ENCODE measurements at places on chromosomes 11 and 22. TPM values are rescaled to one million over a fixed set of nuclear protein-coding genes. Genes with fewer than 3 reads are reported as not detected.

- no peak for DNase-seq
- peaks cover 13% of the 10 kb centered on the region for H3K4me1 ChIP-seq
- no peaks in the 10 kb centered on the region for H3K36me3 ChIP-seq
- 0 out of 2 replicates have a peak, but pooled peaks cover 6% of the 10 kb centered on the region for H3K27me3 ChIP-seq
- peak overlapping the region; percentile 77 for H3K27ac ChIP-seq
Measured at GRCh38 chr22:19664406-19664805, 49.9 kb upstream of the SEPTIN5 start.

The POU2F3 gene
- polyA plus RNA-seq, result not detected

DNA sequence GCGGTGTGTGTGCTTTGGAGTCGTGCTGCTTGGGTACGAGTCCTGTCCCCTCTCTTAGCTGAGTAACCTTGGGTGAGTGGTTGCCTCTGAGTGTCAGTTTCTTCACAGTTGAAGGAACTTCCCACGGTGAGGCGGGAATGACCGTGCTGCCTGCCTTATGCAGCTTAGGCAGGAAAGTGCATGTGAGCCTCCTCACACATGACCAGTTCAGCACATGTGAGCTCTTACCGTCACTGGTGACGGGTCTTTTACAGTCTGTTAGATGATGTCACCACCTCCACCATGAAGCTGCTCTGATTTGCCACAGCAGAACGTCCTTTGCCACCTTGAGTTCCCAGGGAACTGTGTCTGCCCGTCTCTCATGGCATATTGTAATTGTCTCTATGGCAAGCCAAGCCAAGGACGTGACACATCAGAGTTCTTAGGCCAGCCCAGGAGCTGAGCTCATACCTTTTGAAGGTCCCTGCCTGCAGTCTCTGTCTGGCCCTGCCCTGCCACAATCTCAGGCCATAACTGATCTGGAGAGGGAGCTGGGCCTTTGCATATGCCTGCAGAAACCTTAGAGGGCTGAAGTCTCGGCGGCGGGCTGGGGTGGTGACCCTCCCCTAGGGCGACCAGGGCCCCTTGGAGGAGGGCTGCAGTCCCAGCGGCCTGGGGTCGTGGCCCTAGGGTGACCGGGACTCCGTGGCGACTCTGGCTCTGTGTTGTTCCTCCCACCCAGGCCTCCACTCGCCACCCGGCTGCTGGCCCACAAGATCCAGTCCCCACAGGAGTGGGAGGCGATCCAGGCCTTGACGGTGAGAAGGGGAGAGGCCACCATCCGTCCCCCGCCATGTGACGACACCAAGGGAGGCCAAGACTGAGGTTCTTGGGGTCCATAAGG, 7.8 kb downstream of the GGA1 start:
- no peaks in the 10 kb centered on the region for H3K4me1 ChIP-seq
- DNase-seq, result no peak
- no peak overlapping the region for H3K4me3 ChIP-seq
- no peaks in the 10 kb centered on the region for H3K27me3 ChIP-seq

DNA sequence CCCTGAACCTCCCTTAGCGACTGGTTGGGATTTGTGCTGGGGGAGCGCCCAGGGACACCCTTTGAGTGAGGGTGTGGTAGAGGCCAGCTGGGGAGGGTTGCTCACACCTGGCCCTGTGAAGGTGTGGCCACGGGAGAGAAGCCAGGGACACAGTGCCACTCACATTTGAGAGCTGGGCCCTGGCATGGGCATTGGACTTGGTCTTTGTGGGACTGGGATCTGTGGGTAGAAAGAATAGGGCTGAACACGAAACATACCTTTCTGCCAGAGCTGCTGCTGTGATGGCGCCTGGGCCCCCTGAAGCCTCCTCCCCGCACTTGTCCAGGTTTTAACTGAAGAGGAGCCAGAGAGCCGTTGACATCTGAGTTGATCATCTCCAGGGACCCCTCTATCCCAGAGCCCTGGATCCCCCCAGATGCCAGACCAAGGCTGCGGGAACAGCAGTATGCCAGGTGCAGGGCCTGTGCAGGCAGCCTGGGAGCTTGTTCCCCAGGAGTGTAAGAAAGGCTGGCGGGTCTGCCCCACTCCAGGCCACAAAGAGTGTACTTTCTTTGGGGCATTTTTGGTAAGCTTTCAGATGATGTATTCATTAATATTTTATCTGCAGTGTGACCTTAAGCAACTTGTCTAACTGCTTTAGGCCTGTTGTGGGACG, 284.1 kb downstream of the TBC1D22A start:
- no peaks in the 10 kb centered on the region for H3K36me3 ChIP-seq
- no peaks in the 10 kb centered on the region for H3K4me1 ChIP-seq
- H3K27ac ChIP-seq, result no peak overlapping the region
- H3K27me3 ChIP-seq, result no peaks in the 10 kb centered on the region
- H3K4me3 ChIP-seq, result no peak overlapping the region

DNA sequence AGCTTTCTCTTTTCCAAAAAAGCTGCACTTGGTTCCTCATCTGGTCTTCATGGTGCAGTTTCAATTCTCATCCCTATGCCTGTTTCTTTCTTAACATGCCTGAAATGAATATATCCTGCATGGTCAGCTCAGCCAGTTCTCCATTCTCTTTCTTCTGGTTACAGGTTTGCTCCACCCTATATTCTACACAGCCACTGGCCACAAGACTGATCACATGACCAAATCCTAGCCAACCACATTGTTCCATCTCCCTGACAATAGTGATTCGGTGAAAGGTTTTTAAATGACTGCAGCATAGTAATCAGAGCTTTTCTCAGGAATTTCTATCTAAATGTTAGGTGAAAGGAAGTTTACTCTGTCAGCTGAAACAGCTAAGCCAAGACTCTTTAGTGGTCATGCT, 891.4 kb downstream of the METTL15 start:
- H3K27me3 ChIP-seq, result no peaks in the 10 kb centered on the region
- H3K27ac ChIP-seq, result no peak overlapping the region
- no peak for DNase-seq

The EMID1 gene
- not detected for polyA plus RNA-seq

DNA sequence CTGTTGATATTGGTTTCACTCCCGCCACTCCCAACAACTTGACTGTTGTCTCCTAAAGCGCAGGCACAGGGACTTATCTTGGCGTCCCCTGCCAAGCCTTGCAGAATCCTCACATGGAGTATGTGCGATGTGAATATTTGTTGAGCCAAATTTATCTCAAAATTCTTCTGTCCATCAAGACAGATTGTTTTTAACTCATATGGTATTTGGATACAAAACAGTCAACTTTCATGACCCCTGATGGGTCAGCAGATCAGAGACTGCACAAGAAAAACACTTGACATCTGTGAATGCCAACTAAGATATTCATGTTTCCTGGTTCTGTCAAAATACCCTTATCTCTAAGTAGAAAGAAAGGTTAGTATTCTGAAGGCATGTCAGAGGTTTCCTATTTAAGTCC, 221.7 kb upstream of the BLID start:
- peaks cover 25% of the 10 kb centered on the region for H3K4me1 ChIP-seq
- H3K4me3 ChIP-seq, result no peak overlapping the region
- H3K36me3 ChIP-seq, result no peaks in the 10 kb centered on the region
- no peak overlapping the region for H3K27ac ChIP-seq

The ASCL2 gene
- polyA plus RNA-seq, result not detected

DNA sequence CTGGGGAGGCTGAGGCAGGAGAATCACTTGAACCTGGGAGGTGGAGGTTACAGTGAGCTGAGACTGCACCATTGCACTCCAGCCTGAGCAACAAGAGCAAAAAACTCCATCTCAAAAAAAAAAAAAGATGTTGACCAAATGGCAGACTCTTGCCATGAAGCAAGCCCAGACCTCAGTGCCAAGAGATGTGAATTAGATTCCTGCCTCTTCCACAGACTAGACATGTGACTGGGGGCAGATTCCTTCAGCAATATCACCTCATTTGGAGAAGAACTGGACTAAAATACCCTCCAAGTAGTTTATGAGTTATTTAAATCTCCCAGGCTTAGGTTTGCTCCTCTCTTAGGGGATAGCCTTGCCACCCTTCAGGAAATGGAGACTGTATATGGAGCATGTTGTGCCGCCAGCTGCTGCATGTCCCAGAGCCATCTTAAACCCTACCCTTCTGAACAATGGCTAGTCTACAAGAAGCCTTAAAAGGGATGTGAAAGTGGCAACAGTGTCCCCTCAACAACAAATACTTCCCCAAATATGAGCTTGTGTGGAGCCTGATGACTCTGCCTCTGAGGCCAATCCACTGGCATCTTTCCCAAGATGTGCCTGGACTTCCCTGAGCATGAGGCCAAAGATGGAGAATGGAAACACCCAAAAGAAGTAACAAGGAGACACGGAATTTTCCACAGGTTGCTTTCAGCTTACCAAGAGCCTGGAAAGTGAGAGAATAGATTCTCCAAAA, 763 bp upstream of the MS4A7 start:
- no peak overlapping the region for H3K27ac ChIP-seq
- no peaks in the 10 kb centered on the region for H3K4me1 ChIP-seq
- DNase-seq, result no peak
- H3K36me3 ChIP-seq, result no peaks in the 10 kb centered on the region

The NAALAD2 gene
- not detected for polyA plus RNA-seq

DNA sequence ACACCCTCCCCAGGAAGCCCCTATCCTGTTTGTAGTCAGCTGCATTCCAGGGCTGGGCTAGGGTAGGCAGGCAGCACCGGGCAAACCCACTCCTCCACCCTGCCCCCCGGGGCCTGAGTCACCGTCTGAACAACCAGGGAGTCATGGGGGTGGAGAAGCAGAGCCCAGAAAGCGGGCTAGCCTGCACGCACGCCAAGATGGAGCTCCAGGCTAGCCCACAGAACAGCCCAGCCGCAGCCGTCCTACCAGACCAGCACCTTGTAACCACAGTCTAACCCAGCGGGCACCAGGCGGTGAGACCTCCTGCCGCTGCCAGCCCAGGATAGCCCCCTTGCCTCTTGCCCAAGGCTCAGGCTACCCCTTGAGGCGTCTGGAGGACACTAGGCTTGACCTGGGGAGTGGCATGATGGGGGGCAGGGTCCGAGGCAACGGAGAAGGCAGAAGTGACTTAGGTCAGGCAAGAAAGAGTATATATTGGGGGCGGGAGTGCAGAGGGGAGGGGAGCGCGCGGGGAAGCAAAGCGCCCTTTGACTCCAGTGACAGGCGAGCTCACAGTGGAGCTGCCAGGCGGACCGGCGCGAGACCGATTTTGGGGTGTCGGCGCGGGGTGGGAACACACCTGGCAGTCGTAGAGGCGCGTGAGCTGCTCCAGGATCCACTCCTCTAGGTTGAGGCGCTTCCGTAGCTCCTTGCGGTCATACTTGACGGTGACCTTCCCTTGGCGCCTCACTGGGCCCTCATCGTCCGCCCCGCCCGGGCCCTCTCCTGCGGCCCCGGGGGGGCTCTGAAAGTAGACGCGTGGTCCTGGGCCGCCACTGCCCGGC, 734 bp downstream of the PPP1R14B start:
- H3K27me3 ChIP-seq, result no peaks in the 10 kb centered on the region
- 0 out of 2 replicates have a peak, but pooled peaks cover 10% of the 10 kb centered on the region for H3K4me1 ChIP-seq
- peak overlapping the region; percentile 100 for H3K4me3 ChIP-seq
- H3K27ac ChIP-seq, result peak overlapping the region; percentile 88

The KLHDC7B gene
- not detected for polyA plus RNA-seq

DNA sequence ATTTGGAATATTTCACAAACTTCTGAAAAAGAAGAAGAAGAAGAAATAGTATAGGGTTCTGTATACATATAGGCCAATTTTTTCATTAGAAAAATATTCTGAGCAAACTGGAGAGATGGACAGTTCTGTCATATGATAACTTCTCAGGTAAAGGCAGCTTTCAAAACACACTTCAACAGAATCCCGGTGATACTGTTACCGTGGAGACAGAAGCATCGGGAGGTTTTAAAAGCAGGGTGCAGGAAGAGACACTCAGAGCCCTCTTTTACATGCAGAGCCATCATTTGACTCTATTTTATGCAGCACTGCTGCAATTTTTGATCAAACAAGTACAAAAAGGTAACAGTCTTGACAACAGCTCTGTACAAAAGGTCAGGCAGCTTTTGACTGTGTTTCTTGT, 1785.4 kb downstream of the LRRC4C start:
- no peak overlapping the region for H3K27ac ChIP-seq
- no peak for DNase-seq
- no peaks in the 10 kb centered on the region for H3K36me3 ChIP-seq
- H3K4me1 ChIP-seq, result no peaks in the 10 kb centered on the region
- H3K4me3 ChIP-seq, result no peak overlapping the region
- no peaks in the 10 kb centered on the region for H3K27me3 ChIP-seq

GRCh38 chr11:88535916-88536547, 198.5 kb upstream of the CTSC start:
- H3K27me3 ChIP-seq, result no peaks in the 10 kb centered on the region
- H3K36me3 ChIP-seq, result no peaks in the 10 kb centered on the region
- H3K4me3 ChIP-seq, result no peak overlapping the region

The TSPAN32 gene
- polyA plus RNA-seq, result not detected

- no peaks in the 10 kb centered on the region for H3K27me3 ChIP-seq
- H3K36me3 ChIP-seq, result no peaks in the 10 kb centered on the region
- no peak overlapping the region for H3K4me3 ChIP-seq
- DNase-seq, result peak; percentile 47
- no peaks in the 10 kb centered on the region for H3K4me1 ChIP-seq
Measured at GRCh38 chr11:84117394-84117793, 831.2 kb upstream of the CCDC90B start.

The FOLR1 gene
- not detected for polyA plus RNA-seq
